ENCODE measurements at places on chromosomes 5 and 9. TPM values are rescaled to one million over a fixed set of nuclear protein-coding genes. Genes with fewer than 3 reads are reported as not detected.

STX17 gene
- total RNA-seq: 6.4 TPM

SCGB3A1 gene
- not detected for total RNA-seq

GABRA1 gene
- not detected for total RNA-seq

IL7R gene
- 0.30 TPM for total RNA-seq

FCHSD1 gene
- 9.6 TPM for total RNA-seq

NCS1 gene
- 33.0 TPM for total RNA-seq

STK32A gene
- 0.13 TPM for total RNA-seq

SH3TC2 gene
- 0.56 TPM for total RNA-seq

IL13 gene
- total RNA-seq: not detected

KIF24 gene
- 3.5 TPM for total RNA-seq

PKN3 gene
- 16.8 TPM for total RNA-seq

NRG2 gene
- 2.5 TPM for total RNA-seq

TGFBI gene
- total RNA-seq: 1,737 TPM

CCL21 gene
- not detected for total RNA-seq

STK10 gene
- total RNA-seq: 21.3 TPM

CCNB1 gene
- 246 TPM for total RNA-seq

TMEM174 gene
- total RNA-seq: not detected

FAM78A gene
- 0.28 TPM for total RNA-seq

SHROOM1 gene
- total RNA-seq: 10.1 TPM

MEF2C gene
- 0.02 TPM for total RNA-seq

SLC6A3 gene
- total RNA-seq: 1.3 TPM

INSL4 gene
- 17.1 TPM for total RNA-seq

NKD2 gene
- total RNA-seq: 25.5 TPM

CYLC2 gene
- not detected for total RNA-seq

ANKRD34B gene
- 0.03 TPM for total RNA-seq

All from A549 treated with AZD2906 at 1 μM for 4 hours (cell line).